HFFc6 (cell line): ENCODE measurements at places on chromosomes 12 and 14.

- peak; percentile 96 for DNase-seq
These were observed 61.3 kb upstream of the METAP2 start for GRCh38 chr12:95412482-95413311.

DNA sequence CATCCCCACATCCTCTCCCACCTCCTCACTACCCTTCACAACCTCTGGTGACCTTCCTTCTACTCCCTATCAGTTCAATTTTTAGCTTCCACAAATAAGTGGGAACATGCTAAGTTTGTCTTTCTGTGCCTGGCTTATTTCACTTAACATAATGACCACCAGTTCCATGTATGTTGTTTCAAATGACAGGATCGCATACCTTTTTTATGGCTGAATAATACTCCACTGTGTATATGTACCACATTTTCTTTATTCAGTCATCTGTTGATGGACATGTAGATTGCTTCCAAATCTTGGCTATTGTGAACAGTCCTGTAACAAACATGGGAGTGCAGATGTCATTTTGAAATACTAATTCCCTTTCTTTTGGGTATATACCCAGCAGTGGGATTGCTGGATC, 98.7 kb downstream of the TRMT5 start:
- no peak for DNase-seq

- no peak for DNase-seq
These were observed 127.2 kb upstream of the RGS6 start for GRCh38 chr14:71804992-71805391.

- DNase-seq = no peak
These were observed 76.0 kb downstream of the LIN52 start for GRCh38 chr14:74160763-74161162.

DNA sequence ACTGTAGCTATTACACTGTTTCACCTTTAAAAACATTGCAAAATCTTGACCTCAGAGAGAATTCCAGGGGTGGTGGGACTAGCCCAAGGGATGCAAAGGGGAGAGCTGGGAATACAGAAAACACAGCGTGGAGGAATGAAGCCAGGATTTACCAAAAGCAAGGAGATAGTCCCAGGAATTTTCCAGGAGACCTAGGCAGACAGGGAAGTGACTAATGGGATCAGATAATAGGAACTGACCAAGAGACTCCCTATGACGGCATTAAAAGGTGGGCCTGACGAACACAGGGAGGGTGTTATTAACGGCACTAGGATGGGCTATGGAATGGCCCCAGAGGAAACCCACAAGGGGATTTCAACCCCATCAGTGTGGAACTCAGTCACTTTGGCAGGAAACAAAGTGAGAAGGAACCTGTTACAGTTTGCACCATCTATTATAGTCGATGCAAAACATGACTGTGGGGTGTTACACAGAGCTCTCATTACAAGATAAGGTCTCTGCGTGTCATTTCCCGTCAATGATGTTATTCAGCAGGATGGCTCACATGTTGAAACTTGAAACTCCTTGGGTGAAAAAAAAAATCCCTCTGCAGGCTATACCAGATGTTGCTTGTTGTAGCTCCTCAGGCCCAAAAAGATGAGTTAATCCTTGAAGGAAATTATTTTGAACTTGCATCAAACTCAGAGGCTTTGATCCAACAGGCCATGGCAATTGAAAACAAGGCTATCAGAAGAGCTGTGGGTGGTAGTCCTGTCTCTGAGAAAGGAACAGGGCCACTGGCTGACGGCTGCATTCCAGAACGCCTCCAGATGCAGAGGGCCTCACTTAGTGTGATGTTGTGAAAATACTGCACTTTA, 58.7 kb downstream of the DRAM1 start:
- peak; percentile 88 for DNase-seq

DNA sequence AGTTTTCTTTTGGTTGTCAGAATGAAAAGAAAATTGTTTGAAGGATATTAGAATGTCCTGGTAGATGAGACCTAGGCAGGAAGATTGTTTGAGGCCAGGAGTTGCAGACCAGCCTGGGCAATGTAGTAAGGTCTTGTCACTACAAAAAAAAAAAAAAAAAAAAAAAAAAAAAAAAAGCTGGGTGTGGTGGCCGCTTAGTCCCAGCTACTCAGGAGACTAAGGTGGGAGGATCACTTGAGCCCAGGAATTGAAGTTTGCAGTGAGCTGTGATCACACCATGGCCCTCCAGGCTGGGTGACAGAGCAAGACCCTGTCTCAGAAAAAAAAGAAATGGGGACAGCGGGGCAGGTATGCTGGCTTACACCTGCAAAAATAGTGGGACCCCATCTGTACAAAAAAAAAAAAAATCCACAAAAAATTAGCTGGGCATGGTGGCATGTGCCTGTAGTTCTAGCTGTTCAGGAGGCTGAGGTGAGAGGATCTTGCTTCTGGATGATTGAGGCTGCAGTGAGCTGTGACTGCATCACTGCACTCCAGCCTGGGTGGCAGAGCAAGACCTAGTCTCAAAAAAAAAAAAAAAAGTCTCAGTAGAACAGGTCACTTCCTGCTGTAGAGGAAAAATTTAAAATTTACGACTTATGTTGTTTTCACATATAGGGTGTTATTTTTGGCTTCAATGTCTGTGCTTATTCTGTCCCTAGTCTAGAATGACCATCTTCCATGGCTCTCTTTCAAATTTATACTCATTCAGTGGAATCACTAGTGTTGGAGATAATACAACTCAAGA, 70.7 kb downstream of the PPHLN1 start:
- no peak for DNase-seq

GRCh38 chr12:106048676-106049075, 90.1 kb downstream of the NUAK1 start:
- no peak for DNase-seq

- DNase-seq = no peak
These were observed 222.4 kb downstream of the GLT1D1 start for GRCh38 chr12:129075460-129076208.

DNA sequence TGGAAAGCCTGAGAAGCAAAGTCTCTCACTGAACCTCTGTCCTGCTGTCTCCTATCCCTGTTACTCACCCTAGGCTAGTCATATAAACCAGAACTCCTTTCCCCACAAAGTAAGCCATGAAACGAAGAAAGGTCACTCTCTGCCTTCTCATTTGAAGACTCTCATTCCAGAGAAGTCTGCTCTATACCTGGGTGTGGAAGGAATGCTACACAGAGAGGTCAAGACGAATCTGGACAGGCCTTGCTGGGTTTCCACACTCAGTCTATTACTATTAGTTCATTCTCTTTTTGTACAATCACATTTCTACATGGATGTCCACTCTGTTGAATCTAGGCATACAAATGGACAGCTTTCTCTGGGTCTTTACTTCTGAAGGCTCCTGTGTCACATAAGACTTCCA, 2.4 kb upstream of the AEBP2 start:
- no peak for DNase-seq

- no peak for DNase-seq
These were observed 168.6 kb downstream of the ALX1 start for GRCh38 chr12:85448548-85449139.

GRCh38 chr14:103334644-103335622, 896 bp downstream of the EIF5 start:
- DNase-seq = peak; percentile 51

GRCh38 chr12:3445119-3445978, 45.7 kb upstream of the PRMT8 start:
- DNase-seq = no peak

DNA sequence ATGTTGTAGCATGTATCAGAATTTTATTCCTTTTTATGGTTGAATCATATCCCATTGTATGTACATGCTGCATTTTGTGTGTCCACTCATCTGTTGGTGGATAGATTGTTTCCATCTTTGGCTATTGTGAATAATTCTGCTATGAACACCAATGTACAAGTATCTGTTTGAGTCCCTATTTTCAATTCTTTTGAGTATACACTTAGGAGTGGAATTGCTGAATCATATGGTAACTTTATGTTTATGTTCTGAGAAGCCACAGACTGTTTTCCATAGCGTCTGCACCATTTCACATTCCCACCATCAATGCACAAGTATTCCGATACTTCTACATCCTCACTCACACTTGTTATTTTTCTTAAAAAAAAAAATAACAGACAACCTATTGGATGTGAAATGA, 91.5 kb downstream of the ARF6 start:
- no peak for DNase-seq

GRCh38 chr12:86838711-86839110, 582.5 kb upstream of the MGAT4C start:
- DNase-seq = no peak

GRCh38 chr12:11734580-11735180, 85.2 kb downstream of the ETV6 start:
- no peak for DNase-seq

GRCh38 chr12:16362550-16362949, 15.1 kb downstream of the MGST1 start:
- no peak for DNase-seq

GRCh38 chr14:39459795-39460478, 27.7 kb upstream of the FBXO33 start:
- no peak for DNase-seq

- DNase-seq = no peak
These were observed 289.0 kb downstream of the KSR2 start for GRCh38 chr12:117679776-117680175.

GRCh38 chr12:110543252-110543959, 39.7 kb downstream of the PPTC7 start:
- no peak for DNase-seq

- DNase-seq = no peak
These were observed 166.9 kb upstream of the BTG1 start for GRCh38 chr12:92312463-92312964.

- DNase-seq = no peak
These were observed 29.6 kb upstream of the ATXN2 start for GRCh38 chr12:111628505-111629260.

GRCh38 chr14:55438066-55438683, 2.2 kb downstream of the TBPL2 start:
- DNase-seq = peak; percentile 53

DNA sequence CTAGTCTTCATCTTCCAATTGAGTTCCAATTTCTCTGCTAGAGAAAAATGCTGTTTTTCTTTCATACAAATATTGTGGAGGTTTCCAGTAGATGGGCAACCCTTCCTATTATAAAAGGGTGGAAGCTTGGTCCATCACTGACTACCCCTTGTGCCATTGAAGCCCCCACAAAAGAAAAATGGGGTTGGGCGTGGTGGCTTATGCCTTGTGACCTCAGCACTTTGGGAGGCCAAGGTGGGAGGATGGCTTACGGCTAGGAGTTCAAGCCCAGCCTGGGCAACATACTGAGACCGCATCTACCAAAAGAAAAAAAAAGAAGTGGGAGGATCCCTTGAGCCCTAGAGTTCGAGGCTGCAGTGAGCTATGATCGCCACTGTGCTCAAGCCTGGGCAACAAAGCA, 22.8 kb downstream of the NCKAP5L start:
- DNase-seq = no peak

- DNase-seq = no peak
These were observed 15.8 kb downstream of the PRKD1 start for GRCh38 chr14:29911810-29912209.

GRCh38 chr14:99462210-99462609, 18.4 kb downstream of the SETD3 start:
- no peak for DNase-seq

DNA sequence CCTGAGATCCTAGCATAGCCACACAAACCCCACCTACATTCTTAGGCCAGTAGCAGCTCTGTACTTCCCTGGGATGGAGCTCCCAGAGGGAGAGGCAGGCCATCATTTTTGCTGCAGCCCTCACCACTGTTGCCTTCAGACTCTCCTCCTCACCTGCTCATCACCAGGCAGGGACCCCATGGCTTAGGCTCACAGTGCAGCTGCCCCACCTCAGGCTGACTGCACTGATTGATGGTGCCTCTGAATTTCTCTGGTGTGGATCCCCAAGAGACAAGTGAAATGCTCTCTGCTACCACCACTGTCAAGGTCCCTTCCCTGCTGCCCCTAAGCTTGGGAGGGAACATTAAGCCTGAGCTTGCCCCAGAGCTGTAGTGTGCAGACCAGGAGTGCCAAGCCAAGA, 76.2 kb downstream of the TMTC3 start:
- DNase-seq = no peak

DNA sequence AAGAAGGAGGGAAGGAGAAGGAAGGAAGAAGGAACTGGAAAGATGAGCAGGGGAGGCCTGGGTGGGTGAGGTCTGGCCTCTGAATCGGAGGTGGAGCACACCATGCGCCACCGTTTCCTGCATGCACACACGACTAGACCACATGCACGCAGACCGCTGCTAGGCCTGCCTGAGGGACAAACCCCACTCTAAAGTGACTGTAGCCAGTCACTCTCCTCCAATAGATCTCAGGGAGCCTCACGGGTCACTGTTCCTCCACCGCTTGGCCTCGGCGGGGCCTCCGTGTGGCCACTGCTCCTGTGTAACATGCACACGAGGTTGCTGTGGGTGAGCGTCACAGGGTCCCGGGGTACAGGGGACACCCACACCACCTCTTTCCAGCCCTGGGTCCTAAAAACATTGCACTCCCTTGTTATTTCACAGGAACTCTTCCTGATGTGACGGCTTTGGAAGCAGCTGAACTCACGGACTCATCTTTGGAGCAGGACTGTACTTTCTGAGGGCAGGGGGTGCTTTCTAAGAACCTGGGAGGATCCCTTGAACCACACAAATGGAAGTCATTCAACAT, 17.6 kb upstream of the CEBPE start:
- DNase-seq = no peak

- DNase-seq = no peak
These were observed 112.8 kb downstream of the CHST11 start for GRCh38 chr12:104569346-104570173.
